ENCODE measurements at places on chromosomes 1 and 21. TPM values are rescaled to one million over a fixed set of nuclear protein-coding genes. Genes with fewer than 3 reads are reported as not detected.

Gene NBPF6
- total RNA-seq, result not detected

DNA sequence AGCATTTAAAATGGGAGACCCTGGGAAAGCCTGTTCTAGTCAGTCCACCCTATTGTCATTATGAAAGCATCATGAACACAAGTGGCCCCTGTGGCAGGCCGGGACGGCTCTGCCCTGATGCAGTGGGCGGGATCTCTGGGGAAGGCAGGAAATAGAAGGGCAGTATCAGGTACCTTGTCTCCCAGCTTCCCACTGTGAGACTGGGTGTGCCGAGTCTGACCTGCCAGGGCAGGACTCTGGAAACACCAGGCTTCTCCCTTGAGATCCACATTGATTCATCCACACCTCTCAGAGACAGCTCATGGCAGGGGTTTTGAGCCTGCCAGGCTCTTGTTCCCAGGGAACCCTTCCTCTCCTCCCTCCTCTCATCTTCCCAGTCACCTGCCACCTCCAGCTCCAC lies 24.5 kb upstream of the GNPAT start:
- no peak for DNase-seq
- peaks cover 4% of the 10 kb centered on the region for H3K4me1 ChIP-seq
- H3K27ac ChIP-seq, result no peak overlapping the region
- H3K36me3 ChIP-seq, result no peaks in the 10 kb centered on the region
- no peaks in the 10 kb centered on the region for H3K27me3 ChIP-seq

DNA sequence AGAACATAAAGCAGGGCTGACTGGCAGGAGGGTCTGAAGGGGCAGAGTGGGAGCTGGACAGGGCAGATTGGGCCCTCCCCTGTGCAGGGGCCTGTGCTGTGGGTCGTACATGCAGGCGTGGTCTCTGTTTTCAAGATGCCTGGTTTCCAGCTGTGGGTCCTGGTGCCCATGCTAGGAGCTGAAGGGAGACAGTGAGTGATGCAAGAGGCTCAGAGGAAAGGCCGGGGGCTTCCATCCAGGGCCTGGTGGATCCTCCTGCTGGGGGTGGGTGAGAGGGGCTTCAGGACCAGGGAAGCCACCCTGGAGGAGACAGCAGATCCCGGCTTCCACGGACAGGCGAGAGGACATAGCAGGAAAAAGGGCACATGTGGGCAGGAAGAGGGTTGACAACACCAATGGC lies 349.0 kb upstream of the VAMP3 start:
- no peak overlapping the region for H3K4me3 ChIP-seq
- H3K27me3 ChIP-seq, result no peaks in the 10 kb centered on the region
- H3K27ac ChIP-seq, result no peak overlapping the region

- no peak for DNase-seq
- H3K4me3 ChIP-seq, result no peak overlapping the region
- H3K4me1 ChIP-seq, result no peaks in the 10 kb centered on the region
- H3K27me3 ChIP-seq, result no peaks in the 10 kb centered on the region
- no peaks in the 10 kb centered on the region for H3K36me3 ChIP-seq
- no peak overlapping the region for H3K27ac ChIP-seq
Observed at GRCh38 chr1:99370476-99370875, 106.2 kb downstream of the PLPPR4 start.

DNA sequence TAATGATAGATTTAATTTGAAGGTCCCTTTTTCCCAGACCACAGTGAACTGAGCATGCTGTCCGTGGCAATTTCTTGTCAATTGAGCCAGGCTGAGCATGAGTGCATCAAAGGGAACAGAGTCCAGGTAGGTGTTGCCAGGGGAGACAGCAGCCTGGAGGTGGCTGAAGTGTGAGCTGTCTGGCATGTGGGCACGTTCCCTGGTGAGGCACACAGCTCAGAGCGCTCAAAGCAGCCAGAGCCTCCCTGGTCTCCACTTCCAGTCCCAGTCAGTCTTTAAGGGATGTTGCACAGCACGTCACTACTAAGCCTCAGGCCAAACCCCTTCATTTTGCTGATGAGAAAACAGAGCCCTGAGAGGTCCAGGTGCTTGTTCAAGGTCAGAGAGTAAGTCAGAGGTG lies 251.4 kb downstream of the MATN1 start:
- no peak overlapping the region for H3K4me3 ChIP-seq
- no peak for DNase-seq
- no peak overlapping the region for H3K27ac ChIP-seq
- no peaks in the 10 kb centered on the region for H3K27me3 ChIP-seq

GRCh38 chr1:22861764-22862440 lies 110.8 kb downstream of the LACTBL1 start:
- no peaks in the 10 kb centered on the region for H3K36me3 ChIP-seq
- no peaks in the 10 kb centered on the region for H3K4me1 ChIP-seq
- no peak for DNase-seq
- H3K27me3 ChIP-seq, result no peaks in the 10 kb centered on the region
- H3K27ac ChIP-seq, result no peak overlapping the region

All from CD4-positive, alpha-beta T cell (primary cell).